Sigmoid colon (tissue), 7 donors: ENCODE measurements at places on chromosomes 4 and X. TPM values are rescaled to one million over a fixed set of nuclear protein-coding genes. Genes with fewer than 3 reads are reported as not detected.

DNA sequence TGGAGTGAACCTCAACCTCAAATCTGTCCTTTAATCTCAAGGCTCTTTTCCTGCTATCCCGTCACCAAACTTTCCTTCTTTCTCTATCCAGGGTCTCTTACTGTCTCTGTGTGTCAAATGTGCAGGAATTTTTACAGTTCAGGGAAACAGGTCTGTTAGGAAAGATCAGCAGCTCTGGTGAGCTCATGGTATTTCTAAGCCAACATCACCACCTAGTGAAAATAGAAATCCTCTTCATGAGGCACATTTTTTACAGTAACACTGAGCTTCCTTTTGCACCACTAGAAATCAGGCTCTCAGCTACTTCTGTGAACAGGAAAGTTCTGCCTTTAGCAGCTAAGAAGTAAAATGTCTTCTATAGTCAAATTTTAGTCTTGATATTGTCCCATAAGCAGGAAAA is 39.6 kb downstream of the NUDT11 start:
- DNase-seq, result no peak

DNA sequence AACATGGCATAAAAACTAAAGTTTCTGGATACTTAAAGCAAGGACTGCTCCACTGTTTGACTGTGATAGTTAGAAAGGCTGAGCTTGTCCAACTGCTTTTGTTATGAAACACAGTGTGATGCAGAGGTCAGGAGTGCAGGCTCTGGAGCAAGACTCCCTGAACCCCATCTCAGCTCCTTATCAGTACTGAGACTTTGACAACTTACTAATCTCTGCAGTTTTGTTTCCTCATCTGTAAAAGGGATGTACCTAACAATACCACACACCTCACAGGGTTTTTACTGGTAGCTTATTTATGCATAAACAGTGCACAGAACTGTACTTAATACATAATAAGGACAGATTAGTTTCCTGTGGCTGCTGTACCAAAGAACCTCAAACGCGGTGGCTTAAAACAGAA is 804.3 kb downstream of the FSTL5 start:
- DNase-seq, result no peak

DNA sequence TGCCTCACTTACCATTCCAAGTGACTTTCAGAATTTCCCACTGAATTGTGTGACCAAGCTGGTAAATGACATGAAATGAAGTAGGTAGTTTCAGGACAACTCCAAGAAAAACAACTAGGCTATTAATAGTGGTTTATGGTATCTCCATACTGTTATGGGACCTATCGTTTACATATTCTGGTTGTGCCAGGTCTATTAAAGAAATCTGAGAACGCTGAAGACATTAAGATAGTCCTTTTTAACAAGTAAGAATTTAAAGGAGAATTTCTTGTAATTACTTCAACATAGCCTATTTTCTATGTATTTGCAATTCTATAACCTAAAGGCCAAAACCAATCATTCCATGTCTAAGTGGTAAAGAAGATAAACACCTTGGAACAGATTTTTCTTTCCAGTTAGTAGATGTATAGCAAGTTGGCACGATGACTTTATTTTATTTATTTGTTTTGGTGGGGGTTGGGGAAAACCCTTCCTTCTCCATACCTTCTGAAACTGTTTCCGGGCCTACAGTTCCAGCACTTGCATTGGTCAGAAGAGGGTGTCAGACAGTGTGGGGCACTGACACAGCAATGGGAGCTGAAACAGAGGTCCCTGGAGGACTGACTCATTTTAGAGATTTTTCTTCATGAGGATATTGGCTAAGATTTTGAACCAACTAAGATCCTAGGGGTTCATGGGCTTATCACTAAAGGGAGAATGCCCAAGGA is 7.6 kb upstream of the DCLK2 start:
- no peak for DNase-seq

DNA sequence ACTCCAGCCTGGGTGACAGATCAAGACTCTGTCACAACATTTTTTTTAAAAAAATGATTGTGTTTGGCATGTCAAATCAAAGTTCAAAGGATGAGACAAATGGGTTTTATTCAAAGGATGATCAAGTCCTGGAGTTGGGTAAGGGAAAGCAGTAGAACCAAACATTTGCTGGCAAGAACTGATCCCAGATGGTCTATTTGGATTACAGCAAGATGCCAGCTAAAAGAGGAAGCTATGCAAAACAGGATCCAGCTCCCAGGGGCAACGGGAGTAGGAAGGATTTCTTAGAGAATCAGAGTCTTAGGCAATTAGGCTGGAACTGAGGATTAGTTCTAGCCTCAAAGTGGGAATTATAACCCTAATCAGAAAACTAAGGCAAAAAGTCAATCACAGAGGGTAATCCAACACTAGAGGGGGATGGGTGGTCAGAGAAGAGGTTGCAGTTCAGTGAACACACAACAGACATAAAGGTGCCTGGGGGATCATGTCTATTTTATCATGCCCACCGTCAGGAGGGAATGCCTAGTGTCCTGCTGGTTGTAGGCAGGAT is 133.0 kb upstream of the PLS3 start:
- no peak for DNase-seq

GRCh38 chr4:162347156-162347841 is 183.5 kb upstream of the FSTL5 start:
- DNase-seq, result no peak

DNA sequence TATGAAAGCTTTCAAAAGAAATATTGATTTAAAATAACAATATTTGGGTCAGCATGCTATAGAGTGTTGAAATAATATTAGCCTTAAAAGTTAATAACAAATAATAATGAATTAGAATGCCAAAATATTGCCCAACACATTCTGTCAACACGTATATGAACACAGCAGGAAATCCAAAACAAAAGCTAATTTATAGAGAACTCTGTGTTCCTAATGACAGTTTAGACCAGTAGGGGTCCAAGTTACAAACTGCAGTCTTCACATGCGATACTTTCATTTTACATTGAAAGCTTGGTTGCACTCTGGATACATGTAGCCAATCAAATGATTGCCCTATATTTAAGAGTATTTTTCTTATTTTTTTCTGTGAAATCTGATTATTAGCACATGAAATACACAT is 274.4 kb downstream of the DCTD start:
- no peak for DNase-seq

DNA sequence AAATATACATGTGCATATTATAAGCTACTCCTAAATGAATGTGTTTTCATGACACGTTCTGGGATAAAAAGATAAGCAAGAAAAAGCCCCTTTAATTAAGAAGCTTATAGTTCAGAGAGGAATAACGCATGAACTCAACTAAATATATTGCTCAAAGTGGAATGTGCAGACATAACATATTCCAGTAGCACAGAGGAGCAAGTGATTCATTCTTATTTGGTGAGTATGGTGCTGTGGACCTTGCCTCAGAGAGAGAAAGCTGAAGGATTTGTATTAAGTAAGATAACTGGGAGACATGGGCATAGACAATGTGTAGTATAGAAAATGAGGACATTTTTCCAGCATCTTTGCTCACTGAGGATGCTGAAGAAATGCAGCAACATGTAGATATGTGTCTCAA is 76.8 kb downstream of the CFAP299 start:
- DNase-seq, result no peak

DNA sequence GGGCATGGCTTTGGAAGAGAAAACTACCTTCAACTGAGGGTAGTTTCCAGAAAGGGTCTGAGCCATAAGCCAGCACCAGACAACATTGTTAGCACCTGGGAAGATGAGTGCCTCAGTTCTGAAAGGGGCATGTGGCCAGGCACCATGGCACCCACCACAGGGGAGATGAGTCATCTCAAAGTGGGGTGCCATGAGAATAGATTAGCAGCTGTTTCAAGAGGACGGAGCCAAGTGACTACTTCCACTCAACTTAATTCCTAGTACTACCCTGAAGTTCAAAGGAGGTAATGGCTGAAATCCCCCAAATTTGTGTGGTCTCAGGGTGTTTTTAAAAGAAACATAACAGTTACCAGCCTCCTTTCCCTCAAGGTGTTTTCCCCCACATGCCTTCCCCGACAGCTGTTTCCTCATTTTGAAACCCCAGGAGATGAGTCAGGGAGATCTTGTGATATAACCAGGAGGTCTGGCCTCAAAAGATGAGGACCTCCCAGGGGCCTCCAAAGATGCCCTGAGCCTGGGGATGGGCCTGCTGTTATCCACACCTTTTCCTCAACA is 27.8 kb upstream of the FTHL17 start:
- DNase-seq, result no peak

DNA sequence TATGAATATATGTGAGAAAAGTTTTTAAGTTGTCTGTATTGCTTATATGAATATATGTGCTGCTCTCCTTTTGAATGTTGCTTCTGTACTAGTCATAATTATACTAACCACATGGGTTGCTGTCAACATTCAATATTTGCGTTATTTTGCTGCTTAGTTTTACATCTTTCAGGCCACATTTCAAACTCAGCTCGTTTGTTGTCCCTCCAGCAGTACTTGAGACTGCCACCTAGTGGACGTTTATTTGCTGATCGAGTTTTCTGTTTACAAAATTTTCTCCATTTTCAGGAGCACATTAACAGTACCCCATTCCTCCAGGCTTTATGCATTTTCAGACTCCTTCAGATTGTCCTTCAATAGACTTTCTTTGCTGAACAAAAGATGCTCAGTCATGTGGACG is 75.8 kb downstream of the NUDT11 start:
- no peak for DNase-seq

DNA sequence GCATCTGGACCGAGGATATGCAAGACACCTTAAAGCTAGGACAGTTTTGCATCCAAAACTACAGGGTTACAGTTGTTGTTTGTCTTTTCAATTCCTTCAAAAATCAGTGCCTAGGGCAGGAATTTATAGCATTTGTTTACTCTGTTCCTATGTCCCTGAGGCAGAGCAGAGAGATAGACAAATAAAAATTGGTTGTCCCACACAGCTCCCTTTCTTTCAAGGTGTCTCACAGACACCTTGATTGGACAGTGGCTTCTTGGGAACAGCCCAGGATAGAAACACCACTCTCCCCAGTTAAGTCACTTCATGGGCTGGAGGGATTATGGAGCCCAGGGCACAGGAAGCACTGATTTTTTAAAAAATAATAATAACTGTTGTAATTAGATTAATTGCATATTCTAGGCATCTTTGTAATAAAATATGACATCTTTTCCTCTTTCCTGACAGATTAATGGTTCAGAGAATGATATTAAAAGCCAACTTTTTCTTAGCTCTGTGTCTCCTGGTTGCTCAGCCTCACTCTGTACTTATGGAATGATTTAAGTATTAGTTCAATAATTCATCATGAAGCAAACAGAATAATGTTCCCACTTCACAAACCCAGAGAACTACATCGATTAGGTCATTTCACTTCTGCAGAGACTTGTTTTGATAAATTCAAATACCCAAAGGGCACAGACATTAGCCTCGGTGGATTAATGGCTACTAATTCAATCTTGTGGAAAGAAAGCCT is 8.2 kb downstream of the MAGEB17 start:
- no peak for DNase-seq

DNA sequence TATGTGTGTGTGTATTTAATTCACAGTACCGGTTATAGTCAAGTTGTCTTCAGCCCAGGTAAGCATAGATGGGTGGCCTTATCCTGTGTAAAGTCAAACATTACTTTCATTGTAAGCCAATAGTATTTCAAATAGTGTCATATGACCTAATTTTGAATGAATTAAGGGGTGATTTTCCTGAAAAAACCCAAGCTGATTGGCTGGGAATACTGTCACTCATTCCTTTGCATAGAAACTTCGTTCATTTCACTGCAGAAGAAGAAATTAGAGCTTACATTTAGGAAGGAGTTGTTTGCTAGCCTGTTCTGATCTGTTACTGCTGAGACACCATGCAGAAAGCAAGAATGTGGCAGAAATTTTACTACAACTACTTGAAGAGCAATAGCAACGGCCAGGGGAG is 45.4 kb downstream of the SMARCAD1 start:
- no peak for DNase-seq

GRCh38 chr4:6507345-6507744 is 34.9 kb upstream of the PPP2R2C start:
- no peak for DNase-seq

- no peak for DNase-seq
These were observed 6.6 kb upstream of the GASK1B start for GRCh38 chr4:158179465-158179864.

GRCh38 chrX:681989-682388 is 51.4 kb downstream of the SHOX start:
- DNase-seq, result no peak

GRCh38 chrX:55111578-55112254 is 22.9 kb downstream of the PAGE2 start:
- DNase-seq, result no peak

DNA sequence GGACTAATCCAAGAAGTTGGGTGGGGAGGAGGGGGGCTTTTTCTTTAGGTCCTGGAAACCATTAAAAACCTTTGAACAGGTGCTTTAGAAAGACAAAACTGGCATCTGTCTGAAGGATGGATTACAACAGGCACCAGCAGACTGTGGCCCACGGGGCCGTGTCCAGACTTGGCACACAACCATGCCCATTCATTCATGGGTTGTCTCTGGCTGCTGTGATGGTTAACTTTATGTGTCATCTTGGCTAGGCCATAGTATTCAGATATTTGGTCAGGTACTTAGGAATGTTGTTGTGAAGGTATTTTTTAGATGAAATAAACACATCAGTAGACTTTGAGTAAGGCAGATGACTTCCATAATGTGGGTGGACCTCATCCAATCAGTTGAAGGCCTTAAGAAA is 45.5 kb downstream of the TBL1X start:
- DNase-seq, result no peak

GRCh38 chr4:76725039-76725438 is 172.9 kb downstream of the SOWAHB start:
- DNase-seq, result no peak

Gene SNCA
- total RNA-seq, result 21.9 TPM

Gene FRG2
- total RNA-seq, result not detected

Gene DGKK
- not detected for total RNA-seq

Gene FAM184B
- not detected for total RNA-seq

Gene LANCL3
- total RNA-seq, result 7.2 TPM

Gene TMEM31
- total RNA-seq, result not detected

Gene NR0B1
- not detected for total RNA-seq

Gene PDE6B
- 0.41 TPM for total RNA-seq

Gene C4orf54
- total RNA-seq, result 0.16 TPM

Gene LIMCH1
- total RNA-seq, result 26.0 TPM

Gene AMOT
- 14.1 TPM for total RNA-seq

Gene CXXC4
- total RNA-seq, result 2.2 TPM

Gene PASD1
- not detected for total RNA-seq

Gene CTAG2
- not detected for total RNA-seq

Gene MAGED4B
- total RNA-seq, result 0.71 TPM

Gene SPANXD
- total RNA-seq, result not detected

Gene ARSJ
- total RNA-seq, result 11.4 TPM

Gene HGFAC
- 0.41 TPM for total RNA-seq

Gene HCFC1
- 25.8 TPM for total RNA-seq
